Upper lobe of left lung (tissue), 6 donors: ENCODE measurements at places on chromosomes 2 and 18.

DNA sequence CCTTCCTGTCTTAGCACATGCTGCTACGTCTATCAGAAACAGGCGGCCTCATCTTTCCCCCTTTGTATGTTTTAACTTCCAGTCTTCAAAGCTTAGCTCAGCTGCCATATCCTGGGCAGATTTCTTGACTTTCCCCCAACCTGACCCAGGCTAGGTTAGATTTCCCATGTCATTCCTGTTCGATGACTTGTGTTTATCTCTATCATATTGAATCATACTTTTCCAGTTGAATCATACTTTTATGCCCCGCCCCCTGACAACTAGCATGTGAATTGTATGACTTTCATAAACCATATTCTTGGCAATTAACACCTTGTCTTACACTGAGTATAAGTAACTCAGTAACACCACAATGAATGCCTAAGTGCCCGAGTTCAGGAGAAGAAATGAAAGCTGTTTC is 128.3 kb downstream of the CYRIA start:
- no peaks in the 10 kb centered on the region for H3K36me3 ChIP-seq
- H3K4me1 ChIP-seq: no peaks in the 10 kb centered on the region
- no peak overlapping the region for H3K4me3 ChIP-seq

DNA sequence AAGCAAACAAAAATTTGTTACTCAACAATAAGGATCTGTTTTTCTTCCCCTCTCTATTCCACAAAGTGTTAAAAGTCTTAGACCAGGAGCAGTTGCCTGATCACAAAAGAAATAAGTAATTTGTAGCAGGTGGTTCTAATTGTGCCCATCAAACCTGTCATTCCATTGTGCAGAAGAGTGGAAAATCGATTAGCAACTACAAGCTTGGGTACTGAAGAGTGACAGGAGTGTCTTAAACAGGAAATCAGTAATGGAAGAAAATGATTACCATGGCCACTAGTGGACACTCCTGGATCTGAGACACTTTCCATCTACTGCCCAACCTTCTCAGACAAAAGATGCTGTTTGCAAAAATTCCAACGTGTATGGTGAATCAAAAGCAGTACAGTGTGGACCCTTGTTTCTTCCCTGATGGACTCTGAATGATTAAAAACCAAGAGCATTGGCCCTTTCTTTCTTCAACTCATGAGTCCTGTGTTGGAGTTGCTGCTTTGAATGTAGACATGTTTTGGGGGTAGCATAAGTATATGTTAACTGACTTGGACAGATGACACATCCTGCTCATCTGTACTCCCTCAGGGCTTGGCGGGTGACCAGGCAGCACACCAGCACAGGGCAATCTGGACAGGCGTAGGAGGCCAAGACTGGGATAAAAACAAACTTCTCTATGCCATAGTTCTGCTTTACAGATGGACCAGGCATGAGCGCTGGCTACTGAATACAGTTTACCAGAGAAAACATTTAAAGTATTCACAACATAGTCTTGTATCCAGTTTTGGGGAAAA is 51.9 kb downstream of the PLA2R1 start:
- no peaks in the 10 kb centered on the region for H3K36me3 ChIP-seq
- no peak overlapping the region for H3K4me3 ChIP-seq
- DNase-seq: no peak
- H3K27ac ChIP-seq: no peak overlapping the region
- no peaks in the 10 kb centered on the region for H3K27me3 ChIP-seq

DNA sequence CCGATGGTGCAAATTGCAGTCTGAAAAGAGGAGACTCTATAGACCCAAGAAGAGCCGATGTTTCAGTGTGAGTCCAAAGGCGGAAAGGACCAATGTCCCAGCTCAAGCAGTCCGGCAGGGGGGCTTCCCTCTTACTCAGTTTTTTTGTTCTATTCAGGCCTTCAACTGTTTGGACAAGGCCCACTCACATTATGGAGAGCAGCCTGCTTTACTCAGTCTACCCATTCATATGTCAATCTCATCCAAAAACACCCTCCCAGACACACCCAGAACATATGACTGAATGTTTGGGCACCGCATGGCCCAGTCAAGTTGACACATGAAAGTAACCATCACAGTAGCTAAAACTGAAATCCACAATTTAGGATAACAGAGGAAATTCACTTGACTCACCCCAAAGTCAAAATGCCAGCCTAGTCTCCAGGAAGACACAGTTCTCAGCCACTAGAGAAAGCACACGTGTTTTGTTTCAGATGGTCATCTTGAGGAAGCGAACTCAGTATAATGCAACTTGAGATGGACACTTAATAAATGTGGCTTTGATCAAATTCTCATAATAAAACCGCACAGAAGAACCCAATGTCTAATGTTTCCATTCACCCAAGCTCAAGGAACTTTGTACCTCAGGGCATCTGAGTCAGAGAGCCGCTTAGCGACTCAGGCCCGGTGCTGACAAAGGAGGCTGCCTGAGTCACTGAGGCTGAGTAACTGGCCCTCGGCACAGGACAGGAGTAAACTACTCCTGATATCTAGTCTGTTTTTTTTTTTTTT is 2.4 kb downstream of the FHL2 start:
- H3K27ac ChIP-seq: no peak overlapping the region
- DNase-seq: no peak
- peaks cover 5% of the 10 kb centered on the region for H3K4me1 ChIP-seq
- H3K36me3 ChIP-seq: no peaks in the 10 kb centered on the region

- no peak overlapping the region for H3K4me3 ChIP-seq
- no peaks in the 10 kb centered on the region for H3K36me3 ChIP-seq
- H3K4me1 ChIP-seq: peaks cover 3% of the 10 kb centered on the region
These were observed 86.0 kb downstream of the DTNB start for GRCh38 chr2:25587361-25587760.

DNA sequence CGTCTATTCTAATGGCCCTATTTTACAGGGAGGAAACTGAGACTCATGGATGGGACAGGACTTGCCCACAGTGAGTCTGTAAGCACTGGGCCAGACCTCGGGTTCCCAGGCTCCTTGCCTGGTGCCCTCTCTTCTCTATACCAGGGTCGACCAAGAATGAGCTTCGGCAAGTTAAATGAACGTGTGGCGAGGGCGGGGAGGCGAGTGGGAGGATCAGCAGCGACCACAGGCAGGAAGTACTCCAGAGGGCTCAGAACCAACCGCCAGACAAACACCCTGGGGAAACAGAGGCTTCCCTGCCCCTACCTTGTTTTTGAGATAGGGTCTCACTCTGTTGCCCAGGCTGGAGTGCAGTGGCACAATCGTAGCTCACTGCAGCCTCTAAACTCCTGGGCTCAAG is 177.7 kb upstream of the SMAD2 start:
- no peaks in the 10 kb centered on the region for H3K27me3 ChIP-seq
- H3K27ac ChIP-seq: no peak overlapping the region
- peaks cover 11% of the 10 kb centered on the region for H3K4me1 ChIP-seq
- H3K36me3 ChIP-seq: no peaks in the 10 kb centered on the region
- no peak overlapping the region for H3K4me3 ChIP-seq

GRCh38 chr2:149860276-149860921 is 272.8 kb upstream of the MMADHC start:
- no peak overlapping the region for H3K4me3 ChIP-seq
- H3K4me1 ChIP-seq: peaks cover 5% of the 10 kb centered on the region
- no peaks in the 10 kb centered on the region for H3K27me3 ChIP-seq
- no peaks in the 10 kb centered on the region for H3K36me3 ChIP-seq
